Endodermal cell (in vitro differentiated cells): ENCODE measurements at places on chromosomes 11 and 22. TPM values are rescaled to one million over a fixed set of nuclear protein-coding genes. Genes with fewer than 3 reads are reported as not detected.

The TP53AIP1 gene
- total RNA-seq = not detected in 3 replicates

The DDX6 gene
- 129 and 133 TPM in 2 replicates for total RNA-seq

The GTPBP1 gene
- 81.5 and 86.1 TPM in 2 replicates for total RNA-seq

The WDR74 gene
- total RNA-seq = 36.1 to 50.6 TPM (median 44.6 TPM) in 3 replicates

The SPON1 gene
- total RNA-seq = 1.6 and 2.1 TPM in 2 replicates

The KCNE3 gene
- total RNA-seq = 1.5 to 4.6 TPM (median 3.6 TPM) in 3 replicates

The OR1S1 gene
- not detected in 2 replicates for total RNA-seq

The SMC1B gene
- total RNA-seq = not detected in 2 replicates

The IGSF9B gene
- 22.7 and 23.0 TPM in 2 replicates for total RNA-seq

The NF2 gene
- total RNA-seq = 25.7 to 51.4 TPM (median 49.4 TPM) in 3 replicates

The SELENOM gene
- 8.5 to 14.8 TPM (median 10.4 TPM) in 3 replicates for total RNA-seq

The OR2D2 gene
- total RNA-seq = 0.43 and 1.1 TPM in 2 replicates

The ST14 gene
- 21.7 and 25.1 TPM in 2 replicates for total RNA-seq

The CHRNA10 gene
- 1.8 TPM in 2 replicates for total RNA-seq

The RFPL2 gene
- total RNA-seq = 1.8 to 2.9 TPM (median 2.1 TPM) in 3 replicates

The ANO5 gene
- 3.9 to 9.5 TPM (median 8.9 TPM) in 3 replicates for total RNA-seq

The KRTAP5-8 gene
- total RNA-seq = not detected in 3 replicates
